ENCODE measurements at places on chromosomes 16 and 17. TPM values are rescaled to one million over a fixed set of nuclear protein-coding genes. Genes with fewer than 3 reads are reported as not detected.

NAGS gene
- 0.58 TPM for total RNA-seq

CEP295NL gene
- 1.4 TPM for total RNA-seq

PYDC1 gene
- not detected for total RNA-seq

MYO15A gene
- total RNA-seq: 0.58 TPM

TBX4 gene
- 20.0 TPM for total RNA-seq

CDH1 gene
- 1.0 TPM for total RNA-seq

All from muscle of leg (tissue), 16 donors.